ENCODE measurements at places on chromosomes 3 and 15. TPM values are rescaled to one million over a fixed set of nuclear protein-coding genes. Genes with fewer than 3 reads are reported as not detected.

DNA sequence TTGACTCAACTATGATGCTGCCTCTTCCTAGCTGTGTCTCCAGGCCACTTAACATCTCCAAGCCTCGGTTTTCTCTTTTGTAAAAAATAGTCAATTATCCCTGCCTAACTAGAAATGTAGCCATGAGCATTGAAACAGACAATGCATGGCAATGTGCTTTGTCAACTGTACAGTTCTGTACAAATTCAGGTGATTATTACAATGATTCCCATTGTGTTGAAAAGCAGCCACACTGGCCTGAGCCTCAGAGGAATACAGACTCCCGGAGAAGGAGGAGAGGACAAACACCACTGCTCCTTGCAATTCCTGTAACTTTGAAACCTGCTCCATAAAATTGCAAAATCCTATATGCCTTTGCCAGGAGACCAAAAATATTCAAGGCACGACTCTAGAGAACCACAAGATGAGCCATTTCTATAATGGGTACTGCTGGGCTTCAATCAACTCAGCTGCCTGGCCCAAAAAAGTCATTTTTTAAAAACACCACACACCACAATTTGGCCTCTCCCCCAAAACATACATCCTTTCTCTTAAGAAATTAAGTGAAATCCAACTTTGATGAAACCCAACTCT is 28.6 kb downstream of the DAPK2 start:
- H3K27me3 ChIP-seq: peaks cover 25% of the 10 kb centered on the region
- H3K36me3 ChIP-seq: no peaks in the 10 kb centered on the region
- no peak overlapping the region for H3K27ac ChIP-seq

DNA sequence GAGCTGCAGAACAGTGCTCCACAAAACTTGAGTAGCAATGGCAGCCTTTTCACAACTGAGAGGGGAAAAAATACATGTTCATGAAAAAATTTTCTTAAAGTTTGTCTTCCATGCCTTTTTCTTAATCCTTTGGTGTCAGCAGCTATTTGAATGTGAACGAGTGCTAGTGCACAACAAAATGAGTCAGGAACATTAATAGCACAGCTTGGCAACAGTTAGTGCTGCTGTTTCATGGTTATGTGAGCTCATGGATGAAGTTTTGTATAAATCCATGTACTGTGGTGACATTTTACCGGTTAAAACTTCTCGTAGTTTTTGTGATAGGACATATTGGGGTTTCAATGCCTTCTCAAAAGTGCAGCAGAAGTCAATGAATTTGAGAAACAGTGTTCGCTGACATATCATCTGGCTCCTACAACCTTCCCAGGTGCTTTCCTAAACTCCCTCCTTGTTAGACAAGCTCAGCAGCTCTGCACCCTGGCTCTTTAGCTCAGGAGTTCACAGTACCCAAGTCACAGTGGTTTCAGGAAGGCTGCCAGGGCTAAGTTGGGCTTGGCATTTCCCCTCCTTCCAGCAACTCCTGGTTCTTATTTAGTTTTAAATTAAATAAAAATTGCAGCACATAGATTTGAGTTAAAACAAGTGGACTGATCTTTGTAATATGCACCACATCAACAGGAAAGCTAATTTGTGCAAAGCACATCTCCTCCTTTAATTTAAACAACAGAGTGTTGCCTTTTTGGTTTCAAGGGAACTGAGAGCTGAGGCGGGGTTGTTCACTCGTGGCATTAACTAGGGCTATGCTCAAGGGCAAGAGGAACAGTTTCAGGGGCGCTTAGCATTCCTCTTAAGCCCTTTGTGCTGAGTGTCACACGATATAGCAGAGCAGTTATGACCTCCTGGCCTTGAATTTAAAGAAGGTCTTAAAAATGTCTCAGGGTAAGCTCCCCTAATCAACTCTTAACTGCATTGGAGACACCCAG is 362.8 kb downstream of the CHST2 start:
- no peak for DNase-seq
- H3K4me1 ChIP-seq: peaks cover 3% of the 10 kb centered on the region
- H3K36me3 ChIP-seq: no peaks in the 10 kb centered on the region
- no peak overlapping the region for H3K4me3 ChIP-seq
- H3K27ac ChIP-seq: no peak overlapping the region

GRCh38 chr3:101170806-101171558 is 149.4 kb downstream of the IMPG2 start:
- no peaks in the 10 kb centered on the region for H3K4me1 ChIP-seq
- DNase-seq: no peak
- H3K4me3 ChIP-seq: no peak overlapping the region
- no peak overlapping the region for H3K27ac ChIP-seq
- H3K27me3 ChIP-seq: no peaks in the 10 kb centered on the region

DNA sequence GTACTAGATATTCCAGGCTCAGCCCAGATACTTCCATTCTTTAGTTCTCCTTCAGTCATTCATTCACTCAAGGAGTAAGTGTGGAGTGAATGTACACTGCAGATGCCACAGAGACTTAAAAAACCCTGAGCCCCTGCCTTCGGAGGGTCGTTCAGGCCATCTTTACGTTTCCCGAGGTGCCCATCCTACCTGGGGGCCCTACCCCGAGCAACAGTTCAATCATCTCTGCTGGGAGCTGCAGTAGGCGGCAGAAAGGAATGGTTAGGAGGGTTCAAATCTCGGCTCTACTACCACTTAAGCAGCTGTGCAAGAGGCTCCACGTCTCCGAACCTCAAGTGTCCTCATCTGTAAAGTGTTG is 613 bp downstream of the SEC13 start:
- DNase-seq: no peak
- peaks cover 2% of the 10 kb centered on the region for H3K27me3 ChIP-seq
- H3K27ac ChIP-seq: peak overlapping the region; percentile 84
- peak overlapping the region; percentile 85 for H3K4me3 ChIP-seq

GRCh38 chr3:100024520-100025303 is 89.6 kb downstream of the FILIP1L start:
- no peaks in the 10 kb centered on the region for H3K36me3 ChIP-seq
- H3K27me3 ChIP-seq: no peaks in the 10 kb centered on the region
- no peak overlapping the region for H3K27ac ChIP-seq
- no peak for DNase-seq
- H3K4me3 ChIP-seq: no peak overlapping the region
- H3K4me1 ChIP-seq: peaks cover 4% of the 10 kb centered on the region

DNA sequence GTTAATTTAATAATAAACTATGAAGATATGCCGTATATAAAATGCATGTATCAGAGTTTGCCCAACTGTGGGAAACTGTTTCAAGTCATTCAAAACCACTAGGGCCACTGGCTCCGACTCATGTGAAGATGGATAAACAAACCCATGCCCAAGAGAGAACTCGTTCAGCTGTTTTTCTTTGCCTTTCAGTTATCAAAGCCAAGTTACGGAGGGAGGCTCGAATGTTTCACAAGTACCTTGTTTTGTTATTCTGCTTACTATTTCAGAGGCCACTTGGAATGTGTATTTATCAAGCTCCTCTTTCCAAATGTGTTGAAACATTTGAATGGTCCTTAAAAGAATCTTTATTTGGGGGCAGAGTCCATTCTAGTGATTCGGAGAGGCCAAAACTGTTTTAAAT is 82.1 kb downstream of the DUT start:
- no peaks in the 10 kb centered on the region for H3K27me3 ChIP-seq
- H3K4me3 ChIP-seq: no peak overlapping the region
- H3K4me1 ChIP-seq: peaks cover 6% of the 10 kb centered on the region
- DNase-seq: no peak
- H3K27ac ChIP-seq: no peak overlapping the region

- H3K4me3 ChIP-seq: no peak overlapping the region
- H3K27ac ChIP-seq: no peak overlapping the region
These were observed 6.8 kb upstream of the QARS1 start for GRCh38 chr3:49111347-49111746.

DNA sequence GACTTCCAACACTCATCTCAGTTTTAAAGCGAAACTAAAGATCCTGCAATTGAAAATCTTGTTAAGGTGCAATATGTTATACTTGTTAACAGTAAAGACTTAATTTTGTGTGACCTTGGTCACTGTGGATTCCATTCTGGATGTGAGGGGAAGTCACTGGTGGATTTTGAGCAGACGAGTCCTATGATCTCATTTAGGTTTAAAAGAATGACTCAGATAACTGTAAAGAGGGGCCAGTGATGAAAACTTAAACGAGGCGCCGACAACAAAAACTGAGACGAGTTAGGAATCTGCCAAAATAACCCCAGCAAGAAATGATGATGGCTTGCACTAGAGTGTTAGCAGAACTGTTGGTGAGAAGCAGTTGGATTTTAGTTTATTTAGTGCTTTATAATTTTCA is 56.5 kb downstream of the LRRC28 start:
- H3K36me3 ChIP-seq: no peaks in the 10 kb centered on the region
- peaks cover 6% of the 10 kb centered on the region for H3K4me1 ChIP-seq
- no peaks in the 10 kb centered on the region for H3K27me3 ChIP-seq
- no peak for DNase-seq
- no peak overlapping the region for H3K27ac ChIP-seq

DNA sequence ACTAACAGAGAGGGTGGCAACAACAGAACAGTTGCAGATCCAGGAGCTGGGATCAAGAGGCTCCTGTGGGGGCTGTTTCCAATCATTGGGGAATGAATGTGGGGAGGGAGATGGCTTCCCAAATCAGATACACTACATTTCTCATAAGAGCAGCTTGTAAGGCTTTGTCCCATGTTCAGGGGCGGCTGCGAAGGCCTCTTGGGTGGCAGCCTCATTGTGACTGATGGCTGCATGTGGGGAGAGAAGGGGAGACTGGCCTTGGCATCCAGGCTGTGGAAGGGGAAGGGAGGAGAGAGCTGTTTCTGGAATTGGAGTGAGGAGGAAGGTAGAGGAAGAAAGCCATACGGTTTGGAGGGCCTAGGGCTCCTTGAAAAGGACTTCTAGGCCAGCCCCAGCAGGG is 326.6 kb upstream of the RGMA start:
- no peak for DNase-seq
- no peak overlapping the region for H3K4me3 ChIP-seq
- no peaks in the 10 kb centered on the region for H3K4me1 ChIP-seq
- no peak overlapping the region for H3K27ac ChIP-seq
- no peaks in the 10 kb centered on the region for H3K36me3 ChIP-seq

UBA7 gene
- 41.9 TPM for total RNA-seq

RBP2 gene
- total RNA-seq: not detected

SI gene
- not detected for total RNA-seq

ENTPD3 gene
- total RNA-seq: not detected

AZI2 gene
- 50.0 TPM for total RNA-seq

HRH1 gene
- 16.2 TPM for total RNA-seq

Data from endothelial cell of umbilical vein (primary cell).